H7 (cell line): ENCODE measurements at places on chromosomes 6 and 20. TPM values are rescaled to one million over a fixed set of nuclear protein-coding genes. Genes with fewer than 3 reads are reported as not detected.

MTHFD1L gene
- total RNA-seq, result 42.9 and 46.0 TPM in 2 replicates

CYP39A1 gene
- total RNA-seq, result 0.38 TPM in 1 of 2 replicates, not detected in the other

DDO gene
- total RNA-seq, result not detected in 2 replicates

C6orf132 gene
- 4.7 and 11.3 TPM in 2 replicates for total RNA-seq

TGM3 gene
- 0.90 TPM in 1 of 2 replicates, not detected in the other for total RNA-seq

LSM14B gene
- 67.6 and 68.6 TPM in 2 replicates for total RNA-seq

ZNF391 gene
- 3.1 and 5.1 TPM in 2 replicates for total RNA-seq

LHFPL5 gene
- total RNA-seq, result not detected in 2 replicates

ELOVL2 gene
- 1.0 and 2.6 TPM in 2 replicates for total RNA-seq

C20orf204 gene
- total RNA-seq, result 1.1 and 1.6 TPM in 2 replicates

ECT2L gene
- total RNA-seq, result 0.03 TPM in 1 of 2 replicates, not detected in the other

IMPG1 gene
- not detected in 2 replicates for total RNA-seq

PRDM13 gene
- total RNA-seq, result 0.14 TPM in 1 of 2 replicates, not detected in the other

LPA gene
- not detected in 2 replicates for total RNA-seq
